ENCODE measurements at places on chromosomes 4 and X.
A peak's percentile ranks its signal among the peaks of the same experiment; 100 is the strongest.

DNA sequence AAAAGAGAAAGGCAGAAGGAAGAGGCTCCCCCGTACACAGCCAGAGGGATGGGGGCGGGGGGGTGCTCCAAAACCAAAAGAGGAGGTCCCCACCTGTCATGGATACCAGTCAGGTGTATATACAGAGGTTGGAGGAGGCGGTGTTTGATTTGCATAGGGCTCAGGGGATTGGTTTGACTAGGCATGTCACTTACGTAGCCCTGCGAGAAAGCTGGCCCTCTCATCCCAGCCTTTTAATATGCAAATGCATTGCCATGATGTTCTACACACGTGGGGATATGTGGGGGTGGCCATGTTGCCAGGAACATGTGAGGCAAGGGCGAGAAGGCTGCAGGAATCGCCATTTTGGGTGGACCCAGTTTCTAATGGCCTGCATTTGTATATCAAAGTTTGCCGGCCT, 38.6 kb downstream of the TMEM150C start:
- no peak for DNase-seq

DNA sequence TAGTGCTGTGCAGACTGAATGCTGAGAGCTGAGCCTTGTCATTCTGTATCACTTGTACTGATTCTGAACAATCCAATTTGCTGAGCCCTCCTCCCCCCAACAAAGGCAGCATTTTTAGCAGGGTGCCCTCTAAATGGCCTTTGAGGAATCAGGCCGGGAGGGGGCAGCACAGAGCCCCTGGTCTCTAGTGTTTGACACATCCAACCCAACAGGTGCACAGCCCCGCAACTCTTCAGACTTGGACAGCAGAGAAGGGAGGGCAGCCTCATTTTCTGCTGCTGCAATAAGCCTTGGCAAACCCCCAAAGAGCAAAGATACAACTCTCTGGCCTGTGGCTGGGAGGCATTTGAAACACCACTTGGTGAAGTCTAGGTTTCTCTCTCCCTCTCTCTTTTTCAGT, 3.4 kb downstream of the ATP1B4 start:
- DNase-seq: no peak

DNA sequence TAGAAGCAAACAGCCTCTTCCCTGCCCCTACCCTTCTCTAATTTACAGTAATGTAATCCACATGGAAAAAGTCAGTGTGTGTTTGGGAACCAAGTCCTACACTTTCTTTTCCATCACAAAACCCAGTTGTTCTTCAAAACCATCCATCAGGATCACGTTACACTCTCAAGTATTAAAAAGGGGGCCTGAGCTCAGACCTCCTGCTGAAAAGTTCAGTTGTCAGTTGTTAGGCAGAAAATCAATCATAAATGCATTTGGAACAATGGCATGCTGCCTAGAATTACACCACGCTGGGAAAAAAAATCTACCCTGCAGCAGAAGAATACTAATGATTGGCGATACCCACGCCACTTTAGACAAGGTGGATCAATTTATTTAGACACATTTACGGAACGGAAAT, 236.5 kb downstream of the PARM1 start:
- DNase-seq: peak; percentile 48

DNA sequence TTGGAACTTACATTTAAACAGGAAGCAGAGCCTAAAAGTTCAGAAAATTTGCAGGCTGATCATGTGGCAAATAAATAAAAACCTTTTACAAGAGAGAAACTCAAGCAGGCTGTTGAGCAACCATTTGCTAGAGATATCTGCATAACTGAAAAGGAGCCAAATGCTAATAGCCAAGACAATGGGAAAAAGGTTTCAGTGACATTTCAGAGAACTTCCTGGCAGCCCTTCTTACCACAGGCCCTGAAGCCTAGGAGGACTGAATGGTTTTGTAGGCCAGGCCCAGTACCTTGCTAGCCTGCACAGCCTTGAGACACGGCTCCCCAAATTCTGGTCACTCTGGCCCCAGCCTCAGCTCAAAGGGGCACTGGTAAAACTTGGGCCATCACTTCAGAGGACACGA, 945.1 kb downstream of the ADGRL3 start:
- no peak for DNase-seq

- no peak for DNase-seq
Observed at GRCh38 chr4:4519297-4519894, 22.5 kb downstream of the STX18 start.

GRCh38 chr4:185534866-185535611, at the start of gene PDLIM3:
PDLIM3 (minus strand) TSS chr4:185535507; CDS start chr4:185535434, 73 bp downstream.
- DNase-seq: no peak

DNA sequence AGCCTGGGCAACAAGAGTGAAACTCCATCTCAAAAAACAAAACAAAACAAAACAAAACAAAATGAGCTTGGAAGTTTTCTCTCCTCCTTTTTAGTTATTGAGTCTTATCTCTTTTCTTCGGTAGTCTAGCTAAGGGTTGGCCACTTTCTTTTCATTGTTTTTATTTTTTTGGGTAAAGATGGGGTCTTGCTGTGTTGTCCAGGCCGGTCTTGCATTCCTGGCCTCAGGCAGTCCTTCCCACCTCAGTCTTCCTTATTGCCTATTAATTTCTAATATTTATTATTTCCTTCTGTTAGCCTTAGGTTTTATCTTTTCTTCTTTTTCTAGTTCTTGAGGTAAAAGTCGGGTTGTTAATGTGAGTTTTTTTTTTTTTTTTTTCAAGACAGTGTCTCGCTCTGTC, 16.4 kb downstream of the METAP1 start:
- DNase-seq: no peak
